Cardiac fibroblast (primary cell): ENCODE measurements at places on chromosomes 4 and X.

GRCh38 chrX:40552768-40553167 lies 28.0 kb upstream of the ATP6AP2 start:
- DNase-seq = no peak

- DNase-seq = peak; percentile 10
Measured at GRCh38 chr4:101649790-101650515, 140.6 kb upstream of the BANK1 start.

DNA sequence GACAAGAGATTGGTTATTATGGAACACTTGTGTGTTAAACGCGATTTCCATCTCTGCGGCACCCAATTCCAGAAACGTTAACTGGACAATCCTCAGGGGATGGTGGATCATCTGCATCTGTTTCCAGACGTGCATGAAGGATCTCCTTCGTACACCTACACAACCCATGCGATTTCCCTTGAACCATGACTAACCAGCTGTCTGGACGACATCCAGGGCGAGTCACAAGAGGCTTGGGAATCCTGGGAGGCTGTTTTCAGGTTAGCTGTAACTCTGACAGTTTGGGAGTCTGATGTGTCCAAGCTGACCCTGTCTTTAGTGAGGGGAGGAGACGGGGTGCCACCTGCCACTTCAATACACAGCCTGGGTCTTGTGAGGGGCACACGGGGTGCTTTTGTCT lies 84.5 kb downstream of the GATB start:
- peak; percentile 87 for DNase-seq

GRCh38 chrX:139890991-139891700 lies 41.7 kb downstream of the ATP11C start:
- DNase-seq = peak; percentile 80

DNA sequence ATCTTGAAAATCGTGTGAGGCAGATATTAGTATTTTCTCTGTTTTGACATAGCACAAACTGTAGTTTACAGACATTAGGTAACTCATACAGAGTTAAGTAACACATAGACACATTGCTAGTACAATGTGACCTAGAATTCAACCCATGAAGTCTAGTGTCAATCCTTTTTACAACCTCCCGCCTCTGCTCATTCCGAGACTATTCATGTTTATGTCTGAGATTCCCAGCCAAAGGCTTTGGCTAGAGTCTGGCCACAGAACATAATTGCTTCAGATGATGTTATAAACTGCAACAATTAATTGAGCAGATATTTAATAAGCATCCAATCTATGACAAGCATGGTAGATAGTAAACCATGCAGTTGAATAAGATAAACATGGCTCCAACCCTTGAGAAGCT lies 841.0 kb downstream of the STIM2 start:
- DNase-seq = no peak

- DNase-seq = no peak
Measured at GRCh38 chr4:87785731-87786509, 13.4 kb upstream of the IBSP start.

DNA sequence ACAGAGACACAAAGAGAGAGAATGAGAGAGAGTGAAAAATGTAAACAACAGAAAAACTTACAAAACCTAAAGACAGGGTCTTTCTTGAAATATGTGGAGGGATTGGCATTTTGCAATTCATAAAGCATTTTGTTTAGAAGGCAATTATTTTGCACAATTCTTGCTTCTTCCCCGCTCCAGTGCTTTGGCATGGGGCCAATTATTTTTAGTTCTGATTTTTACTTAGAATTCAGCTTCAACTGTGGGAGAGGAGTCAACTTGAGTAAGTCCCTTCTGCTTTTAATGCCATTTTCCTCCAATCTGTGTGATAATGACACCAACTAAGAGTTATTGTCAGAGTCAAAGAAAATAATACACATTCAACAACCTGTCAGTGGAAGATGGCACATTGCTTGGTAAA lies 1051.9 kb downstream of the NLGN4X start:
- DNase-seq = no peak

GRCh38 chr4:61693520-61693919 lies 493.4 kb downstream of the ADGRL3 start:
- DNase-seq = no peak

DNA sequence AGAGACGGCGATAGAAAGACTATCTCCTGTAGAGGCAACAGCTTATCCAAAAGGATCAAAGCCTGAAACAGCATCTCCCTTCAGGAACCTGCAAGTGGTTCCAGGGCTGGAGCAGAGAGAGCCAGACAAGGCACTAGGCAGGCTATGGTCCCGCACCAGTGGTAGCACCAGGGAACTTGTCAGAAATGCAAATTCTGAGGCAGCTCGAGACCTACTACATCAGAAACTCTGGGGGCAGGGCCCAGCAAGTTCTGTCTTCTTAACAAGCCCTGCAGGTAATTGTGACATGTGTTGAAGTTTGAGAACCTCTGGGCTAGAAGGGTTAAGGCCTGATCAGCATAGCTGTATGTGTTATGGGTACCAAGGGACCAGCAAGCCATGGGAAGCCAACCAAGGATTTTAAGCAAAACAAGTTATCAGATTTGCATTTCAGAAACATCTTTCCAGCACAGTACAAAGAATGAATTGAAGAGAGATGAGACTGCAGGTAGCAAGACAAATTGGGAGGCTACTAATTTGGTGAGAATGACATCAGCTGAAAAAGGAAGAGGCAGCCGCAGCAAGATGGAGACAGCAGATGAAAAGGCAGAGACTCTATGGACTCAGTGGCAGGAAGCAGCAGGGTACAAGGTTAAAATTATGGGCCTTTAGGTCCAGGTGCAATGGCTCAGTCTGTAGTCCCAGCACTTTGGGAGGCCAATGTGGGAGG lies 139.7 kb downstream of the TSPAN5 start:
- DNase-seq = no peak

DNA sequence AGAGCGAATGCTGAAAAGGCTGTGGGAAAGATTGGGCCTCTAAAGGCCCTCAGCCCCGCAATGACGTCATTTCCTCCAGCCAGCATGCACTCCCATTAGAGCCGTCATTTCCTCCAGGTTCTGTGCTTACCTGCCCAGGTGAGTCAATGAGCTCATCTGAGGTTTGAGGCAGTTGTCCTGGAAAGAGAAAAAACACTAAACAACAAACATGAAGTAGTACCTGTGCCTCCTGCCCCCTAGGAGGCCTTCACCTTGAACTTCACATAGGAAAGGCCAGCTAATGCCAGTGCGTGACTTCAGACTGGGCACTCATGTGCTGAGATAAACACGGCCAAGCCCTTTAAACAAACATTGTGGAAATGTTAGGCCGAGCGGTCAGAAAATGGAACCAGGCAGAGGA lies 55.9 kb downstream of the FHDC1 start:
- DNase-seq = no peak

- no peak for DNase-seq
Measured at GRCh38 chrX:42900947-42901346, 123.0 kb upstream of the PPP1R2C start.

GRCh38 chrX:97843200-97843811 lies 959.6 kb downstream of the RPA4 start:
- DNase-seq = no peak
